Fibroblast of skin of left quadriceps (primary cell): ENCODE measurements at places on chromosomes 6 and 20.

GRCh38 chr6:127912914-127913313 lies 12.1 kb upstream of the THEMIS start:
- no peak for DNase-seq

DNA sequence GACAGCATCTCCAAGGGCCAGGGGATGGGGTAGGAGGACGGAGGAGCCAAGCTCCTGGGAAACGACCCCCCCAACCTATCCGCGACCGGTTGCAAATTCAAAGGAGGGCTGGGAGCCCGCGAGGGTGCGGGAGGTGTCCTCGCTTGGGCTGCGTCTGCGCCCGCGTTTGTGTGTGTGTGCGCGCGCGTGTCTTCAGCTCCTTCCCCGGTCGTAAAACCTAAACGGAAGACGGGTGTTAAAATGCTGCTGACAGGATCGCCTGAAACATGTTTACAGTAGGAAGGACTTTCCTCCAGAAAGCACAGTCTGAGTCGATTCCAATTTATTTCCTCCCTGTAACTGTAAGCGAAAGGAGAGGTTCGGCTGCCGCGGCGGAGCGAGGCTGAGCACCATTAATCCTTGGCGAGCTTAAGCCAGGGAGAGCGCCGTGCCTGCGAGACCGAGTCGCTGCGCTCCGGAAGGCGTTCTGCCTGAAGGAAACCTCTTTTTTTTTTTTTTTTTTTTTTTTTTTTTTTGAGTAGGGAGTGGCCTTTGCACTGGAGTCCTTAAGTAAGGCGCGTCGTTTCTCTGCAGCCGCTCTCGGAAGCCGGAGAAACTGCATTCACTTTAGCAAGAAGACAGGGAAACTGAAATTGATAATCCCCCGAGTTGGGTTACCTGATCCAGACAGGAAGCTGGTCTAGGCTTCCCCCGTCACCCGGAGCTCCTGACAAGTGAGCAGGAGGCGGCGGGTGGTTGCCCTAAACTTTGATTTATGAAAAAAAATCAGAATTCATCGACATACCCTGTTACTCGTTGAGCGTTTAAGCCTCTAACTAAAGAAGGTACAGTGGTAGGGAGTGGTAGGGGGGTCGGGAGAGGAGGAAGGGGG lies 4.8 kb upstream of the SOX4 start:
- no peak for DNase-seq

- DNase-seq: peak; percentile 68
Observed at GRCh38 chr6:108560463-108561308, at the start of gene FOXO3. Gene FOXO3 (plus strand): TSS chr6:108560917. CDS start chr6:108561209, 292 bp downstream.

GRCh38 chr20:62921119-62921687 lies 5.1 kb downstream of the DIDO1 start:
- DNase-seq: no peak

DNA sequence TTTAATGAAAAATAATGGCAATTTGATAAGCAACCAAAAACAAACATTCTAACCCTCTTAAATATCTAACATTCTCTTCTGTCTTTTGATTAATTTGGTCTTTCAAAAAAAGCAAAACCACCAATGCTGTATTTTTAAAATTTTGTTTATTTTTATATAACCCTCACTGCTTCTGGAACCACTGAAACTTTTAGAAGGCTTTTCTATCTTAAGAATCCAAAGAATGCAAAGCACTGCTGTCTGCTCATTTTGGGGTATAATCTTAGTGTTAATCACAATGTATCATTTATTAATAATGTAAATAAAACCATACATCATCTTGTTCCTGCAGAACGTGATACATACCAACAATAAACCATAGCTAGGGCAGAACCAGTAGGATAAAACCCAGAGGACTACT lies 14.0 kb downstream of the STK38 start:
- DNase-seq: no peak

GRCh38 chr6:38973178-38974057 lies 75.2 kb upstream of the GLP1R start:
- DNase-seq: peak; percentile 13

- DNase-seq: no peak
Observed at GRCh38 chr6:81298751-81299150, 453.7 kb downstream of the TENT5A start.

GRCh38 chr6:168192901-168193815 lies 114.1 kb upstream of the FRMD1 start:
- DNase-seq: no peak

DNA sequence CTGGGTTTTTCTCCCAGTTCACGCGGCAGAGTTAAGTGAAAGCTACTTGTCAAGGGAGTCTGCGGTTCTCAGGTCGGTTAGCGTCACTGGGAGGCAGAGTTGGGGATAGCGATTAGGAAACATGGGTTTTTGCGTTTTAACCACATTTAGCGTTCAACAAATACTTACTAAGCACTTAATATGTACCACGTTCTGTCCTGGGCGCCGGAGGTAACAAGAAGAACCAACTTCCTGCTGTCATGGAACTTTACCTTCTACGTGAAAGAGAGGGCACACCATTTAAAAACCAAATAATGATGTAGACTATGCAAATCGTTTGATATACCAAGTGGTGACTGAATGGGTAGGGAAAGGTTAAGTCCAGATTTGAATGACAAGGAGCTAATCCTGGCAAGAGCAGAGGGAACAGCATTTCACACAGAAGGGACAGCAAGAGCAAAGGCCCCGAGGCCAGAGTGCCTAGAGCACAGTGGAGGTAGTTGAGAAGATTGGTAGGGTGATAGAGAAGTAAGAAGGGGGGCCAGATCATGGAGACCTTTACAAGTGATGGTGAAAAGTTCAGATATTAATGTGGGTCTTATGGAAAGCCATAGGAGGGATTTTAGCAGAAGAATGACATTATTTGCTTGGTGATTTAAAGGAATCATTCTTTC lies 744 bp downstream of the RIOK1 start:
- no peak for DNase-seq

- DNase-seq: no peak
Observed at GRCh38 chr6:53410508-53411258, 61.9 kb upstream of the ELOVL5 start.

DNA sequence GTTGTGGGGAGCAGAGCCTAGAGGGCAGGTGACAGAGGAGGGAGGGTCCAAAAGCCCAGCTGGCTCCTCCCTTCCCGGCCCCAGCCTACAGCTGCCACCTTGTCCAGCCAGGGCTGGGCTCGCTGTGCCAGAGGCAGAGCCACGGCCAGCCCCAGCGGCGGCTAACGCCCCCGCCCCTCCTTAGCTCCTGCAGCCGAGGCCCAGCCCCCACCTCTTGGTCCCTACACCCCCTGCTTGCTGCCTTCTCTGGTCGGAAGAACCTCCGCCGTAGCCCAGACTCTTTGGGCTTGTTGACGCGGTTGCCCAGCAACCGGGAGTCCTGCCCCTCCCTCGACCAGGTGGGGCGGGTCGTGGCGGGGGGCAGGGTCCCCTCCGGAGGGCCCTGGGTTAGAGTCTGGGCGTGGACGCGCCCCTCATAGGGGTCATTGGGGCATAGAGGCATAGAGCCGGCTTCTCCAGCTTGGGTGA lies 521 bp upstream of the LKAAEAR1 start:
- DNase-seq: no peak

DNA sequence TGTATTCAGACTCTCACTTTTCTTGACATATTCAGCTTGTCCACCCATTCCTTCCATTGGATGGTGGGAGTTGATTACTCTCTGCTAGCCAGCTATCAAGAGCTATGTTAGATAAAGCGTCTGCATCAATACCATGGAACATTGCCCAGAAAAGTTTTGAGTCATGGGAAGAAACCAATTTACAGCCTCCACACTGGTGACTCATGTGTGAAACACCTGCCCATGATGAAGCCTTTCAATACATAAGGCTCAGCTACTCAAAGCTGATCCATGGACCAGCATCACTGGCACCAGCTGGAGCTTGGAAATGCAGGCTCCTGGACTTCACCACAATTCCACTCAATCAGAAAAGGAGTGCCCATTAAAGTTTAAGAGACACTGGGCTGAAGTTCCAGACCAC lies 16.1 kb downstream of the PLA2G7 start:
- DNase-seq: no peak

- DNase-seq: no peak
Observed at GRCh38 chr6:37632989-37633550, 64.6 kb downstream of the MDGA1 start.

DNA sequence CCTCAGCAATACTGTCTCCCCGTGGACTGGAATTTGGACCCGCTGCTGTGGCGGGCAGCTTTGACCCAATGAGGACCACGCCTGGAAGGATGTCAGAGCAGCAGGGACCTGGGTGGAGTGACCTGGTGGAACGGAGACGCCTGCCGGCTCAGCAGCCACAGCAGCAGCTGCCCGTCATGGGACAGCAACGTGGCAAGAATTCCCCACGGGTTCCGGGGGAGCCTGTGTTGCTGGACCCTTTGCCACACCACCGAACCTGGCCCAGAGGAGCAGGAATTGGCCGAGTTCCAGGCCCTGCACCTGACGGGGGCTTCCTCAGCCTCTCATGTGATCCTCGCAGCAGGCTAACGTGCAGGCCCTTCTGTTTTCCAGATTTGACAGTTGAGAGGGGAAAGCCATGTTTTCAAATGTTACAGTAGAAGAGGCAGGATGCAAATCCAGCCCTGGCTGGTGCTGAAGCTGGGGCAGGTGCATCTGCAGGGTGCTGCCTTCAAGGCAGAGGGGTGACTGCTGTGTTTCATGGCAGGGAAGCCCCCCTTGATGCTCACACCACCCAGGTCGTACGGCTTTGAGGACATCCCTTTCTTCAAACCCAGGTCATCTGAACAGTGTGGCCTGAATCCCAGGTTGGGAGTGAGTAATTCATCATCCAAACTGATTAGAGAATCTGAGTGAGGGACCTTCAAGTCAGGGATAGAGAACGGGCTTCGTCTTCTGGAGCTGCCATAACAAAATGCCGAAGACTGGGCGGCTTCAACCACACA lies 93.4 kb downstream of the THBS2 start:
- no peak for DNase-seq

DNA sequence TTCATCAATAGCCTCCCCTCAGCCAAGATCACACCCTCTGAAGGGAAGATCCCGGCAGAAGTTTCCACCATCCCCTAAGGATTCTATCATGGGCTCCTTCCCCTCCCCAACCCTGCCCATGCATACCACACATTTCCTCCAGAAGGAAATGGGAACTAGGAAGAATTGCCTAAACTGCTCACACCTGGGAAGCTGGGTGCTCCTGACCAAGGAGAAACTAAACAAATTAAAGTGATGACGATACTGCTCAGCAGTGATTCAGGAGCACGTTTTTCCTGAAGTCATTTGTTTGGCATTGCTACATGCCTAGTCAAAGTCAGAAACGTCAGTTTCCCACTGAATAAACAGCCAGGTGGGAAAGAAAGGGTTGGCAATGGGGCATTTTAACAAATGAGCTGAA lies 136.1 kb upstream of the CDYL start:
- no peak for DNase-seq

- DNase-seq: no peak
Observed at GRCh38 chr20:5654557-5654956, 95.6 kb upstream of the SHLD1 start.
